ENCODE measurements at places on chromosomes 2 and 18. TPM values are rescaled to one million over a fixed set of nuclear protein-coding genes. Genes with fewer than 3 reads are reported as not detected.

DNA sequence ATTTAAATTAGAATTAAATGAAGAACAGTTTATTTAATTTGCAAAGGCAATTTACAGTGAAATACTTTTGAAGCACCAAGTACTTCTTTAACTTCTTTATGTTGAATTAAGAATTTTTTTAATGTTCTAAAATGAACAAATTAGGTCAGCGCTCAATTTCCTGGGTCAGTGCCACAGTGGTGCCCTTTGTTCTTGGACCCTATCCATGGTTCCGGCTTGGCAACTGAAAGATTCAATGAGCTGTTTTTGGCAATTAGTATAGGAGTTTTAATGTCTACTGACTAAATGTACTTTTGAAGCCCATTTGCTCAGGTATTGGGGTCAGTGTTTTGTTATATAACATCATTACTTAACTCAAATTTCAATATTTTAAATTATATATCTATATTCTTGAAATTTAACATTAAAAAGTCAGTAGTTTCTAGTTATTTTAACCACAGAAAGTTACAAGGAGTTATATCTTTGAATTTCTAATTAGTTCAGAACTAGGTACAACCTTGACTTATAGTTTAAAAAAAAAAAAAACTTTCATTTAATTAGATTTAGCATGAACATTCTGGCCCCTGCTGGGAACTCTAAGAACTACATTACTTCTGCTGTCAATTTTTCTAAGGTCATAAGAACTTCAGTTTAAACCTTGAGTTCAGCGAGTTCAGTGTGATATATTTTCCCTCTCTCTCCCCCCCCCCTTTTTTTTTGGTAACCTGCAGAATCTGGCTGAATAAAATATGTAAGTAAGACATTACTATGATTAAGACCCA lies 7.6 kb upstream of the MSTN start:
- H3K27ac ChIP-seq = no peak overlapping the region
- H3K36me3 ChIP-seq = no peaks in the 10 kb centered on the region
- no peak overlapping the region for H3K4me3 ChIP-seq
- no peaks in the 10 kb centered on the region for H3K27me3 ChIP-seq

LOXHD1 gene
- total RNA-seq = not detected

DNA sequence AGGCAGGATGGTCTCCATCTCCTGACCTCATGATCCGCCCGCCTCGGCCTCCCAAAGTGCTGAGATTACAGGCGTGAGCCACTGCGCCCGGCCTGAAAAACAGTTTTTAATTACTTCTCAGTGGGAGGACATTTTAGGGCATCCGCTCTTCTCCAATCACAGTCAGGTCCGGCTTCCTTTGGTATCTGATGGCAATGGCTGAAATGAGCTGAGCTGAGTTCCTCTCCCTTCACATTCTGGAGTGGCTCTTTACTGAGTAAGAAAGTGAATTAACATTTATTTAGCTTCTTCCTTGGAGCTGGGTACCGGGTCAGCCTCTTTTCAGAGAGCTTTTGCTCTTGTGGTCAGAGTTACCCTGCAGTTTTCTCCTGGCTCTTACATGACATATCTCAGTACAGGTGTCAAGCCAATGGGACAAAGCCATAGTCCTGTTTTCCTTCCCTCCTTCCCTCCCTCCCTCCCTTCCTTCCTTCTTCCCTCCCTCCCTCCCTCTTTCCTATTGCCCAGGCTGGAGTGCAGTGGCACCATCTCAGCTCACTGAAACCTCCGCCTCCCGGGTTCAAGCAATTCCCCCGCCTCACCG lies 1.1 kb upstream of the TTC27 start:
- peak overlapping the region; percentile 79 for H3K4me3 ChIP-seq
- peak; percentile 17 for DNase-seq
- H3K27me3 ChIP-seq = no peaks in the 10 kb centered on the region
- H3K36me3 ChIP-seq = no peaks in the 10 kb centered on the region
- no peaks in the 10 kb centered on the region for H3K4me1 ChIP-seq

- no peak overlapping the region for H3K27ac ChIP-seq
- no peaks in the 10 kb centered on the region for H3K27me3 ChIP-seq
- DNase-seq = no peak
- H3K4me3 ChIP-seq = no peak overlapping the region
- H3K36me3 ChIP-seq = no peaks in the 10 kb centered on the region
Measured at GRCh38 chr2:37632310-37632709, 39.1 kb downstream of the CDC42EP3 start.

DNA sequence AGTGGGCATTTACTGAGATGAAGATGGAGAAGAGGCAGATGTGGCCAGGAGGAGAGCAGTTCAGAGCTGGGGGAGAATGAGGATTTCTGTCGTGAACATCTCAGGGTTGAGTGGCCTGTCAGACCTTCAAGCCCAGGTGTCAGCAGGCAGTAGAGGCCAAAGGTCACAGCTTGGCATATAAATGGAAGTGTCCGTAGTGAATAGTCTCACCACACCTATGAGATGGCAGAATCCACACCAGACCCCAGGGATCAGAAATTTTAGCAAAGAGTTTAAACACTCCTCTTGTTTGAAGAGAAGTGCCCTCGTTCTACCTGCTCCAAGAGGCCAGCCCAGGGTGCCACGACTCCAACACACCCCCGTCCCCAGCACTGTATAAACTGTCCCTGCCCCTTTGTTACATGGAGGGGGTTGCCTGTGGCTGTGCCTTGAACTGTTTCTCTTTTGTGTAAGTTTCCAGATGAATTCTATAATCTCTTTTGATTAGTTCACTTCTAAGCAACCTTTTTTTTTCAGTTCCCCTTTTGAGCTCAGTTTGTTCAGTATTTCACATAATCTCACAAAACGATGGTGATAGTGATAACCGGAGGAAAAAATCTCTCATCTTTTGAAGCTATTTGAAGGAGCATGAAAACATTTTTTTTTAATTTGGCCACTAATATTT lies 69.0 kb upstream of the TTC39C start:
- DNase-seq = no peak
- no peaks in the 10 kb centered on the region for H3K36me3 ChIP-seq
- H3K27ac ChIP-seq = no peak overlapping the region
- H3K4me3 ChIP-seq = no peak overlapping the region

DNA sequence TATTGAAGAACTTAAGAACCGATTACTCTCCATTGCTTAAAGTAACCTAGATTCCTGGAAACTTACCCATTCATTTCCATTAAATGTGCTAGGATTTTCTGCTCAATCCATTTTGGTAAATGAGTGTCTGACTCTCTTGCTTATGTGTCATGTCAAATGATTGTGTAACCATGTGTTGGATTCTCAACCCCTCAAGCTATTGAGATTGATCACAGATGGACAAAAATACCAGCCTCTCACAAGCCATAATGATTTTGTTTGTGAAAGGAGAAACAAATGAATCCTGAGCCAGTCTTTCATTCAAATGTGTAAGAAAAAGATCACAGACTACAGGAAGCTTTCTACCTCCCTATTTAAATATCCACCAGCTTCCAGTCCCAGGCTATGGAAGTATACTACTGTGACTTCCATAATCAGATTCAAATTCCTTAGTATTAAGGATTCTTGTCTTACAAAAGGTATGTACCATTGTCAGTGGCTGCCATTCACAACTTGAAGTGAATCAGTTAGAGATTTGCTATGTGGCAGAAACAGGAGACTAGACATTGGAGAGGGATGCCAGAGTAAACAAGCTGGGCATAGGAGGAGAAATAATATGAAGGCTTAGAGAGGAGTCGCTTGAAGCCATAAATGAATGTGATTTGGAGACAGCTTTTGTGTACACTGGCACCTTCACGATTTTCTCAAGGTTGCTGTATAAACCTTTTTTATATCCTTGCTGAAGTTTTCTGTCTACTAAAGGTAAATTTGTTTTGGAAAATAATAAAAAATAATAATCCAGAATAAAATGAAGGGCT lies 498.5 kb upstream of the SETBP1 start:
- no peak overlapping the region for H3K27ac ChIP-seq
- no peaks in the 10 kb centered on the region for H3K4me1 ChIP-seq
- H3K4me3 ChIP-seq = no peak overlapping the region
- no peaks in the 10 kb centered on the region for H3K36me3 ChIP-seq

MSTN gene
- not detected for total RNA-seq

DNA sequence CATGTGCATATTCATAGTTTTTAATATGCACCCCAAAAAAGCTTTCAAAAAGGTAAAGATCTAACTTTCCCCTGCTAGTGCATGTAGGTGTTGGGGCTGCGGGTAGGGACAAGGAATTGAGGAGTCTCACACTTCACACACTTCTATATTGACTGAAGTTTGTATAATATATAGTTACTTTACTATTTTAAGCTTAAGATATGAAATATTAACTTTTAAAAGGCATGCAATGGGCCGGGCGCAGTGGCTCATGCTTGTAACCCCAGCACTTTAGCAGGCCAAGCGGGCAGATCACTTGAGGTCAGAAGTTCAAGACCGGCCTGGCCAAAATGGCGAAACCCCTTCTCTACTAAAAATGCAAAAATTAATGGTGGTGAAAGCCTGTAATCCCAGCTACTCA lies 109.1 kb upstream of the SH3BP4 start:
- no peak overlapping the region for H3K27ac ChIP-seq
- no peak overlapping the region for H3K4me3 ChIP-seq
- H3K27me3 ChIP-seq = no peaks in the 10 kb centered on the region
- peaks cover 15% of the 10 kb centered on the region for H3K4me1 ChIP-seq
- H3K36me3 ChIP-seq = no peaks in the 10 kb centered on the region

DNA sequence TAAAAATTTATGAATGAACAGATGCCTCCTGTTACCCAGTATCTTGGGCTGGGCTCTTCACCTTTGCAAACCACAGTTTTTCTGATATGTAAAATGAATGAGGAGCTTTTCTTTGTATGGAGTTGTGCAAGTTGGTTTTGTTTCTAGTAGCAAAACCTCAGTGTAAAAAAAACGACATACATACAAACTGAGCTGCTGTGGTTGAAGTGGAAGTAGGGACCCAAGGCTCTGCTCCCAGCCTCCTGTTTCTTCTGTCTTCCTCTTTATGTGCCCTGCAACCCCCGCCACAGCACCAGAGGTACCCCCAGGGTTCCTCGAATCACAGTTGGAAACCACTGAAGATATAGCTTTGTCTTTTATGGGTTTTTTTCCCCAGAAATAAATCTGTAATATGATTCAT lies 118.1 kb downstream of the MYO1B start:
- H3K27ac ChIP-seq = no peak overlapping the region
- no peaks in the 10 kb centered on the region for H3K4me1 ChIP-seq
- DNase-seq = no peak
- H3K36me3 ChIP-seq = no peaks in the 10 kb centered on the region
- no peak overlapping the region for H3K4me3 ChIP-seq

- peak; percentile 9 for DNase-seq
- H3K4me1 ChIP-seq = no peaks in the 10 kb centered on the region
Measured at GRCh38 chr2:100292022-100292580, 30.2 kb downstream of the LONRF2 start.

- DNase-seq = peak; percentile 61
- H3K27me3 ChIP-seq = no peaks in the 10 kb centered on the region
- peak overlapping the region; percentile 96 for H3K4me3 ChIP-seq
Measured at GRCh38 chr18:44682201-44682870, 1.6 kb downstream of the SETBP1 start.

- no peaks in the 10 kb centered on the region for H3K4me1 ChIP-seq
- no peaks in the 10 kb centered on the region for H3K27me3 ChIP-seq
- H3K36me3 ChIP-seq = peaks cover 39% of the 10 kb centered on the region
- no peak overlapping the region for H3K27ac ChIP-seq
- DNase-seq = no peak
- no peak overlapping the region for H3K4me3 ChIP-seq
Measured at GRCh38 chr2:86135653-86136052, 29.6 kb downstream of the PTCD3 start.

ONECUT2 gene
- 0.15 TPM for total RNA-seq

- no peak overlapping the region for H3K27ac ChIP-seq
- no peaks in the 10 kb centered on the region for H3K36me3 ChIP-seq
- no peaks in the 10 kb centered on the region for H3K4me1 ChIP-seq
- no peak overlapping the region for H3K4me3 ChIP-seq
Measured at GRCh38 chr2:229096409-229097066, 174.5 kb downstream of the PID1 start.

Measured in neural progenitor cell (in vitro differentiated cells).